ENCODE measurements at places on chromosomes 2 and 18.
A peak's percentile ranks its signal among the peaks of the same experiment; 100 is the strongest.

GRCh38 chr2:26043109-26043508 lies 9.2 kb downstream of the RAB10 start:
- DNase-seq, result no peak

DNA sequence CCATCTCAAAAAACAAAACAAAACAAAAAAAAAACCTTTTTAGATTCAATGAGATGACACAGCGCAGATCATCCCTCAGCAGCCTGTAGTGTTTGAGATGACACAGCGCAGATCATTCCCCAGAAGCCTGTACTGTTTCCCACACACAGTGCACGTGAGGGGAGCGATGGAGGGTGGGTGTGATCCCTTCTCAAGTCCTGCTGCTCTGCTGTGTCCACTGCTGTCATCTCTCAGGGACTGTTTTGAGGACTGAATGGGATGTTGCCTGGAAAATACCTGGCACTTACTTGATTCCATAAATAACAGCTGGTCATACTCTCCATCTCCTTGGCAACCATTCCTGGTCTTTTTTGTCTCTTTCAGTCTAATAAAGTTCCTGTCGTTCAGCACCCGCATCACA lies 25.7 kb downstream of the TGOLN2 start:
- no peak for DNase-seq

DNA sequence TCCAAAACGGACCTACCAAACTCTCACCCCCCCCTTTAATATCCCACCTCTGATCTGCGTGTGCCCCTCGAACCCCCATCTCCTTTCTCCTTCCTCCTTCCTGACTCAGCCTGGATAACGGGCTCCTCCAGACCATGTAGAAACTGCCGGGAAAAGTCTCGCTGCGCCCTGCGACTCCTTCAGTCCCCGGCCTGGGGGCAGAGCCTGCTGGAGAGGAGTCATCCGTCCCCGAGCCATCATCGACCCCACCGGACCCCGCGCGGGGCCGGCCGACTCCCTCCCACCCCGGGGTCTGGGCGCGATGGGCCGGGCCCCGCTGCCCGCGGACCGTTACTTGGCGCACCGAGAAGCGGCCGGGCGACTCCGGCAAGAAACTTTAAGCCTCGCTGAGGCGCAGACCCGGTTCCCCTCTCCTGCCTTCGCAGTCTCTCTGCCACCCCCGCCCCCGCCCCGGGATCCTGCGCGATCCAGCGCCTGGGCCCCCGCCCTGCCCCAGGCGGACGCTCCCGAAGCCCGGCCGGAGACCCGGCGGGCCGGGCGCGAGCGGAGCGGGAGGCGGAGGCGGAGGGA lies 3.4 kb downstream of the ZEB2 start:
- no peak for DNase-seq

DNA sequence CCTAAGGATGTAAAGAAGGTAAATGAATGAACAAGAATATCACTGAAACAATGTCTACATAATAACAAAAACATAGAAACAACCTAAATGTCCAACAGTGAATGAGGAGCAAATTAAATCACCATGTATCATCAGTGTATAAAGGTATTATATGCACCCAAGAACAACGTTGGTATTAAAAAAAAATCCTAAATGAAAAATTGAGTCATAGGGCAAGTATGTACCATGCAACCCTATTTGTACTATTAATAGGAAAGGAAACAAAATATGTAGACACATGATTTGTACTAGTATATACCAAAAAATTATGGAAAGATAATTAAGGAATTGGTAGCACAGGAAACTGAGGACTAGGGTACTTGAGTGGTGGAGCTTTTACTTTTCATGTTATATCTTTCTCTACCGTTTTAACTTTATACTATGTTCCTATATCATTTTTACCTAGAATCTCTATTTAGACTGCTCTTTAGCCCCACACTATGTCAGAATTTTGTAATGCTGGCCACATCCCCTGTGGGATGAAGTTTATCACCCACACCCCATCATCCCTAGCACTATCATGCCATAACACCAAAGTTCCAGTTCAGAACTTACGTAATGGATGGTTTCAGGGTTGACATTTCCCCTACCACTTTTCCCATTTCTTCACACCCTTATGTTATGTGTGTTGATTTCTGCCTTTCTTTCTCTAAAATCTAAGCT lies 25.6 kb downstream of the IKZF2 start:
- no peak for DNase-seq

GRCh38 chr18:45785134-45785533 lies 40.3 kb upstream of the SIGLEC15 start:
- no peak for DNase-seq

GRCh38 chr2:46161911-46162310 lies 135.3 kb upstream of the EPAS1 start:
- DNase-seq, result no peak

DNA sequence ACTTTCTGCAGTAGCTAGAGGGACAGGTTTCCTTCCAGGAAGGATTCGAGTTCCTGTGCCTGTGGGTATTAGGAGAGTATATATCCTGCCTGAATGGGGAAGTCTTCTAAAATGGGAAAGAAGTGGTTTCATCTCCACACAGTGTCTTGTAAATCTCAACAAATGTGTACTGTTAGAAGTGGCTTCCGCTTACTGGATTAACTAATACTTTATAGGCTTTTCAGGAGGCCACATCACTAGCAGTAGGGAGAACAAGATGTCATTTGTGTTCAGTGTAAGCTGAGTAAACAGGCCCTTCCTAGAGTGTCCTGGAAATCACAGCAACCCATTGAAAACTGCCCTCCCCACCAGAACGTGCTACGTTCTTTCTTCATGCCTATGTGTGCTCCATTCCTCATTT lies 12.5 kb upstream of the POLR1B start:
- DNase-seq, result no peak

DNA sequence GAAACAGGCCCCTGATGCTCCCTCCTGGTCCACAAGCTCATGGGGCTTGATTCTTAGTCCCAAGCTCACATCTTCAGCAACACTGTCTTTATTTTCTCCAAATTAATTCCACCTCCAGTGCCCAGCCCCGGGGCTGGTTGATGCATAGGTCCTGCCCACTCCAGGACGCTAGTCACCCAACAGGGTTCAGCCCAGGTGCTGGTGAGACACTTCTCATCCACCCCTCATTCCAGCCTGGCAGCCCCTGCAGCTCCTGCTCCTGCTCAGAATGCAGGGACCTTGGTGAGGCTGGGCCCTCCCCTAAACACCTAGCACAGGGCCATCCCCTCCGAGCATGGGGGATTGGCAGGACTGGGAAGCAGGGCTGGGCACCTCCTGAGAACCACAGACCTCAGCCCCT lies 25.7 kb downstream of the STEAP3 start:
- DNase-seq, result no peak

DNA sequence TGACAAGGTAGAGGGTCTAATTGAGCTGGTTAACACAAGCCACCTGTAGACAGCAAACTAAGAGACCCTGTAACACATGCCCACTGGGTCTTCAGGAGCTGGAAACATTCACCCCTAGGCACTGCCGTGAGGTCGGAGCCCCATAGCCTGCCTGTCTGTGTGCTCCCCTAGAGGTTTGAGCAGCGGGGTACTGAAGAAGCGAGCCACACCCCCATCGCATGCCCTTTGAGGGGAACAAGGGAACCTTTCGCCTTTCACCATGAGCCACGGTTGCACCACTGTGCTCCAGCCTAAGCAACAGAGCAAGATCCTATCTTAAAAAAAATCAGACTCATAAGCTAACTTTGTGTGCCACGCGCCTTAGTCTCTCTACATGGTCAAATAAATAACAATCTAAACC lies 36.2 kb upstream of the RAB27B start:
- DNase-seq, result no peak

DNA sequence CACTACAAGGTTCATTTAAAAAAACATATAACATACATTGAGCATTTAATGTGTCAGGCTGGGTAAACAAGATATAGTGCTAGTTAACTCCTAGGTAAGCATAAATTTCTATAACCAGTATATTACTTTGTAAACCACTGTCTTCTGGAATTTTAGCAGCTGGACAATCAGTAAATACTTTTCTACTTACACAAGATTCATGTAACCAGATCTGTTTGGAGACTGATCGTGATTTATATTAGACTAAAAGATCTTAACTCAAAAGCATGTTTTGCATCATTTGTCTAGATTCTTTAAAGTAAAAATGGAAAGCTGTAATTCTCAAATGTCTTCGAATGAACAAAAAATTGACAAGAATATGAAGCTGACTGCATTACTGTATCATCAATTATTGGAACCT lies 941 bp upstream of the SGO2 start:
- no peak for DNase-seq

DNA sequence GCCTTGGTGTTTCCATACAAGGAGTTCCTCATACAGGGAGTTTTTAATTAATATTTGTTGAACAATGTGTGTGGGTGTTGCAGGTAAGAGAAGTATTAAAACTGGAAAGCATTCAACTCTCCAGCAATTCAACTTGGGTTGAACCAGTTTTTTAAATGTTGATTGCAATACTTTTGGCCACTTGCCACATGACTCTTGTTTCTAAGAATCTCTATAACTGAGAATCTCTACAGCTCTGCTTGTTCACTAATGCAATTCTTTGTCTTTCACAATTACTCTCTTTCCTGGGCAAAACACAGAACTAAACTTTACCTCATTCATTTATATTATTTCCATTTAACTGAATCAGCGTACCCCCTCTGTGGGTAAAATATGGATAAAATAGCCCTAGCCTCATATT lies 429.4 kb downstream of the ARHGAP15 start:
- DNase-seq, result no peak

DNA sequence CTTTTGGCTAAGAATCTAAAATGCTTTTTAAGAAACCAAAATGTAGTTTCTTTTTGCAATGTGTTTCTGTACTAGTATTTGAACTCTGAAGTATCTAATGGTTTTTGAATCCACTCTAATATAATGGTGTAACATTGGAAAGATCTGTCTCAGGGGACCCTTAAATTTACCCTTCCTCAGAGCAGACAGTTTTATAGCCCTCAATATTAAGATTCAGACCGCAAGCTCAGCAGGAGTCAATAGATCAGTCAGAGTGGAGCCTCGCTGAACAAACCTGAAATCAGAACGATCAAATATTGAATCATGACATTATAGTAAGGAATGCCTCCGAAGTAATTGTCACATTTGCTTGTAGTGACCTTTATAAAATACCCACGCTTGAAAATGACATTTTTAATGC lies 18.3 kb downstream of the SGPP2 start:
- DNase-seq, result no peak

GRCh38 chr18:48834413-48835031 lies 116.2 kb downstream of the SMAD7 start:
- DNase-seq, result peak; percentile 88

- no peak for DNase-seq
Observed at GRCh38 chr2:216855605-216856004, 4.3 kb downstream of the TNP1 start.

DNA sequence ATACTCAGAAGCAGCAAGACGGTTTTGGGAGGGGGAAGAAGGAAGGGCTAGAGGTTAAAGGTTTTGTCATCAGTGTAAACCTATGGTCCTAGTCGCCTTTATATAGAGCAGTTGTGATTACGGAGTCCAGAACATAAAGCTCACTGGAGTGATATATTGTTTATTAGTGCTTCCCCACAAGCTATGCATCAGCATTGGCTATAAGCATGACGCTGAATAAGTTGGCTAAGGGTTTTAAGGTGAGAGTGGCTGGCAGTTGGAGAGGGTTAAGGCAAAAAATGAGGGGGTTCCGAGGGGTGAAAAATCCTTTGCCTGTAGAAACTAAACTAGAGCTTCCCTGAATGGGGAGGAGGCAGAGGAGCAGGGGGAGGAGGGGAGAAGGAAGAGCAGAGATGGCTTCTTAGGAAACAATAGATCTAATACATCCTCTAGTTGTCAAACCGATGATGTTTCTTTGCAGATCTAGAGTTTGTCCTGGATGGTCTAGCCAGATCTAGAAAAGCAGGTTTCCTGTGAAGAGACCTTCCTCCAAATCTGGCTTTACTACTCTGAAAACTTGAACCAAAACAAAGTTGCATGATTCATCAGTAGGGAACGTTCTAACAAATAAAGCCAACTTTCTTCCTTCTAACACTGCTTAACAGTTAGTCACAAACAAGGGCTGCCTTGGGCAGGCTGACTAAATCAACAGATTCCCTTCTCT lies 2.5 kb downstream of the KLF7 start:
- DNase-seq, result no peak

GRCh38 chr18:12155996-12156395 lies 62.4 kb downstream of the ANKRD62 start:
- DNase-seq, result no peak

DNA sequence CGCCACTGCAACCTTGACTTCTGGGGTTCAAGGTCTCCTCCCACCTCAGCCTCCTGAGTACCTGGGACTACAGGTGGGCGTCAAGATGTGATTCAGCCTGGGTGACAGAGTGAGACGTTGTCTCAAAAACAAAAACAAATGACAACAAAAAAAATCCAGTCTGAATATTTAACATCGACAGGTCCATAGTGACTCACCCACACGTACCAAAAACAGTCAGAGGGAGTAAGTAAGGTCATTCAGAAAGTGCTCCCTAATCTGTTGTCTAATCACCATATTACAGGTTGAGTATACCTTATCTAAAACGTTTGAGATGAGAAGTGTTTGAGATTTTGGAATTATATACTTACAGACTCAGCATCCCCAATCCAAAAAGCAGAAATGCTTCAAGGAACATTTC lies 24.4 kb downstream of the SAP130 start:
- no peak for DNase-seq

- no peak for DNase-seq
Observed at GRCh38 chr2:98806236-98806697, 75.3 kb upstream of the MGAT4A start.

DNA sequence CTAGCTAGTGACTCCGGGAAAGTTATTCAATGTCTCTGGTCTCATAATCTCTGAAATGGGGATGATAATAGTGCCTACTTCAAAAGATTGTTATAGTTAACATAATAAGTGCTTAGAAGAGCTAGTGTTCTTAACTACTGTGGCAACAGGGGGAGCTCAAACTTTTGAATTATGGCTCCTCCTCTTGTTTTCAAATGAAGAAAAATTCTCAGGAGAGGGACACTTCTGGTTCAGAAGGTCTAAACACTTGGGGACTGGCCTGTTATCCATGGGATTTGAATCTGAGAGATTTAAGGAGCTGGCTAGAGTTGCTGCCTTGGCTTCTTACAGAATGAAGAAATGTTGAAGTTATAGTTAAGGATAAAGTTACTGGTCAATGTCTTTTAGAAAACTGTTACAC lies 92.2 kb upstream of the ITGB6 start:
- no peak for DNase-seq

GRCh38 chr2:83823229-83823628 lies 635.9 kb downstream of the SUCLG1 start:
- no peak for DNase-seq

Measured in CD4-positive, alpha-beta T cell treated with Interferon gamma for 1 hour (primary cell).